Dorsolateral prefrontal cortex (tissue), 122 donors: ENCODE measurements at places on chromosomes 2 and 18.
A peak's percentile ranks its signal among the peaks of the same experiment; 100 is the strongest.

GRCh38 chr18:212780-213179, 54.4 kb downstream of the USP14 start:
- no peak for DNase-seq

DNA sequence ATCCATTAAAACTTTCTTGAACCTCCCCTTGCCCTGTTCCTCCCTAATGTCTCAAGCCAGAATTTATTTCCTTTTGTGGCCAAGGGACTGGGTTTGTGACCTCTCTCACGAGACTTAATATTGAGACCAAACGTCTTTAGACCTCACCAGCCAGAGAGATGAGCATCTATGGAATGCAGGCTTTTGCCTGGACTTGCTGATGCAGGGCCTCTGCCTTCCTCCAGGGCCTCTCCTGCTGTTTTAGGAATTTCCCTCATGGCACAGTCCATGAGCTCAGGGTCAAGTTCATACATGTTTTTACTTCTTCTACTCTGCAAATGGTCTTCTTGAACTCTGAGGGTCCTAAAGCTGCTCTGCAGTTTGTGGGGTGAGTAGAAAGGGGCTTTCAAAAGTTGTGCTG, 22.3 kb downstream of the IL1B start:
- DNase-seq, result no peak

- no peak for DNase-seq
Observed at GRCh38 chr18:50745945-50746344, 73.9 kb downstream of the MRO start.

DNA sequence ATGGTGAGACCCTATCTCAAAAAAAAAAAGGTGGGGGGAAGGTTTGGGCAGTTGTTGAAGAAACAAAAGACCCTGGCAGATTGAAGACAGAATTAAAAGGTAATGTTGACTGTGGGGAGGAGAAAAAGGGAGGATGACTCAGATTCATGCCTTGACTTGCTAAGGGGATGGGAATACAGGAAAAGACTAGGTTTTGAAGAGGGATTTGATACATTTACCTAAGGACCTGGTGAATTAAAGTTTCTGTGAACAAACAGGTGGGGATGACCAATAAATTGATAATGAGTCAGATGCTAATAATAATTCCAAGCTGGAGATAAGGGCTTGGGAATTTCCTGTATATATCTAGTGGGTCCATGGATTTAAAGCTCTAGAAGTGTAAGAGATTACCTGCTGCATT, 27.6 kb downstream of the TTR start:
- no peak for DNase-seq

GRCh38 chr2:188412190-188412589, 120.5 kb downstream of the GULP1 start:
- no peak for DNase-seq

DNA sequence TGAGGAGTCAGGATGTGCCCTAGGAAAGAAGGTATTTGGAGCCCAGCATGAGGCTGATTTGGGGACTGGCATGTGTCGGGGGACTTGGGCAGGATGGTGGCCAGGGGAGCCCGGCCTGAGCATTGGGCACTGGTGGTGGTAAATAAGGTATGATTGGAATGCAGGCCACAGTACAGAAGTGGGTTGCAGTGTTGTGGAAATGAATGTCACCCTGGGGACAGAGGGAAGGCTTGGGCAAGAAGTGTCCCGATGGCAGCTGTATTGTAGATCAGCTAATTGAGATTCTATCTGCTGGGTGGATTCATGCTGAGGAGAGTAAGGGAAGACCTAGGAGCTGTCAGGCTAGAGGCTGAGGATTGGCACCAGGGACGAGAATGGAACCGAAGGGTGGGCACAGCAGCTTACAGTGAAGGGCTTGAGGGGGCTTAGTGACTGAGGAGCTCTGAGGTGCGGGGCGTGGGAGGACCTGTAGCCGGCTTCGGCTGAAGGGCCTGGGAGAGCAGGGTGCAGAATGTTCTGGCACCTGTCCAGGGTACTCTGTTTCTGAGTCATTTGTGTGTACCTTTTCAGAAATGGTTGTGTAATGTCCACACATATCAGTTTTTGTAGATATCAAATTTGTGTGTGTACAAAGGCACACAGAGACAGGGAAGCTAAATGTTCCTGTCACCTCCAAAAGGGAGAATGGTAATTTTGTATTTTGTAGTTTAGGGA, 170.2 kb downstream of the PRKCE start:
- DNase-seq, result no peak

GRCh38 chr2:176647325-176648165, 378.3 kb downstream of the MTX2 start:
- DNase-seq, result no peak

DNA sequence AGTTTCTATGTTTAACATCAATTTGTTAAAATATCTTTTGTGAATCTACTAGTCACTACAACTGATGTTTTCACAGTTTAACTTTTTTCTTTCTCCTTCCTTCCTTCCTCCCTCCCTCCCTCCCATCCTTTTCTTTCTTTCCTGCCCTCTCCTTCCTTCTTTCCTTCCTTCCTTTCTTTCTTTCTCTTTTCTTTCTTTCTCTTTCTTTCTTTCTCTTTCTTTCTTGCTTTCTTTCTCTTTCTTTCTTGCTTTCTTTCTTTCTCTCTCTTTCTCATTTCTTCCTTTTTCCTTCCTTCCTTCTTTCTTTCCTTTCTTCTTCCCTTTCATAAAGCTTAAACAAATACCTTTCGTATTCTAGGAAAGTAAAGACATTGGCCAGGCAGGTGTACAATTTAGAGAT, 2083.0 kb upstream of the CELF4 start:
- DNase-seq, result no peak

- DNase-seq, result no peak
Observed at GRCh38 chr2:223003191-223003590, 48.8 kb upstream of the KCNE4 start.

- no peak for DNase-seq
Observed at GRCh38 chr2:66164470-66164869, 270.5 kb upstream of the MEIS1 start.

GRCh38 chr2:98729652-98730051, 1.3 kb downstream of the MGAT4A start:
- no peak for DNase-seq

DNA sequence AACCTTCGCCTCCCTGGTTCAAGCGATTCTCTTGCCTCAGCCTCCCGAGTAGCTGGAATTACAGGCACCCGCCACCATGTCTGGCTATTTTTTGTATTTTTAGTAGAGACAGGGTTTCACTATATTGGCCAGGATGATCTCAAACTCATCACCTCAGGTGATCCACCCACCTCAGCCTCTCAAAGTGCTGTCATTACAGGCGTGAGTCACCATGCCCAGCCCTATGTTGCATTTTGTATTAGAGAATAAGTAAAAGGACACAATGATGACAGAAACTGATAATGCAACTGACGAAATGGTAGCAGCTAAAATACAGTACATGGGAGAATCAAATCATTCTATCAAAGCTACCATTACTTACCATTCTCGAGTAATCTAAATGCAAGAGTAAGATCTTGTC, 276.7 kb downstream of the DSEL start:
- DNase-seq, result no peak

DNA sequence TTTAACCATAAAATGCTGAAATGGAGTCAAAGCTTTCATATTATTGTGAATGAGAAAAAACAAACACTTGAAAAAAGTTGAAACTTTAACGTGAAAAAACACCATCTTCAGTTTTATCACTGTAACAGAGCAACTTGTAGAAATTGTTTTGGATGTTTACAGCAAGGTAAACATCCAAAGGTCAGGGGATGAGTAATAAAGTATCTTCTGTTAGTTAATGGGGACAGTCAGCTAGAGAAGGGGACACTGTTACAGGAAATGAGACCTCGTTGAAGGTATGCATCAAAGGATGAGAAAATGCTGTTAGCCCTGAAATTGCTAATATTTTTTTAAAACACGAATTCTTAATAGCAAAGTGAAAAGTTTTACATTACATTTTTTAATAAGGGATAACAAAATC, 2.9 kb downstream of the RHBDD1 start:
- DNase-seq, result no peak

- no peak for DNase-seq
Observed at GRCh38 chr2:133146893-133147292, 421.4 kb downstream of the NCKAP5 start.

- no peak for DNase-seq
Observed at GRCh38 chr2:20079546-20080115, 28.2 kb upstream of the LAPTM4A start.

GRCh38 chr2:96116879-96117533, 635 bp upstream of the ADRA2B start:
- DNase-seq, result peak; percentile 40

- no peak for DNase-seq
Observed at GRCh38 chr2:149562324-149562723, 25.3 kb downstream of the MMADHC start.

- DNase-seq, result no peak
Observed at GRCh38 chr2:19435815-19436214, 77.4 kb upstream of the OSR1 start.

- no peak for DNase-seq
Observed at GRCh38 chr18:26504831-26505230, 43.5 kb downstream of the KCTD1 start.

- no peak for DNase-seq
Observed at GRCh38 chr2:9558948-9559381, 3.3 kb upstream of the ADAM17 start.

DNA sequence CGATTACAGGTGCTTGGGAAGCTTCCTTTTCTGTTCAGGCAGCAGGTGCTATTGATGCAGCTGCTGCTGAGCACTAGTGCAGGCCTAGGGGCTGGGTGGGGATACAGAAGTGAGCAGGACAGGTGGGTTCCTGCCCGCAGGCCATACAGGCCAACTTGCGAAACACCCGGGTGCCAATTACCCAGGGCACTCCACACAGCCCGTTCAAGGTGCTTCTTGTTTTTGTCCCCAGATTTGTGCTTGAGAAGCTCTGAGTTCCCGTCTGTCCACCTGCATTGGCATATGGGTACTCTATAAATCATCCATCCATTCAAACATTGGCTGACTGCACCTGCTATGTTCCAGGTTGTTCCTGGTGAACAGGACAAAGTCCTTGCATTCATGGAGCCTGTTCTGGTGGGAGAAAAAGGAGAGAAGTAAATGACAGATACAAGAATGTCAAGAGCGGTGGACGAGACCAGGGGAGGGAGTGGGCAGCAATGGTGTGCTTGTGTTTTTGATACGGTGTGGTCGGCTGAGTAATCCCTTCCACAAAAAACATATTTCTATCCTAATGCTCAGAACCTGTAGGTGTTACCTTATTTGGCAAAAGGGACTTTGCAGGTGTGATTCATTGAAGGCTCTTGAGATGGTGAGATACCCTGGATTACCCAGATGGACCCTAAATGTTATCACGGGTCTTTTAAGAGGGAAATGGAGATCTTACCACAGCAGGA, 31.4 kb downstream of the SH3BP4 start:
- DNase-seq, result no peak

DNA sequence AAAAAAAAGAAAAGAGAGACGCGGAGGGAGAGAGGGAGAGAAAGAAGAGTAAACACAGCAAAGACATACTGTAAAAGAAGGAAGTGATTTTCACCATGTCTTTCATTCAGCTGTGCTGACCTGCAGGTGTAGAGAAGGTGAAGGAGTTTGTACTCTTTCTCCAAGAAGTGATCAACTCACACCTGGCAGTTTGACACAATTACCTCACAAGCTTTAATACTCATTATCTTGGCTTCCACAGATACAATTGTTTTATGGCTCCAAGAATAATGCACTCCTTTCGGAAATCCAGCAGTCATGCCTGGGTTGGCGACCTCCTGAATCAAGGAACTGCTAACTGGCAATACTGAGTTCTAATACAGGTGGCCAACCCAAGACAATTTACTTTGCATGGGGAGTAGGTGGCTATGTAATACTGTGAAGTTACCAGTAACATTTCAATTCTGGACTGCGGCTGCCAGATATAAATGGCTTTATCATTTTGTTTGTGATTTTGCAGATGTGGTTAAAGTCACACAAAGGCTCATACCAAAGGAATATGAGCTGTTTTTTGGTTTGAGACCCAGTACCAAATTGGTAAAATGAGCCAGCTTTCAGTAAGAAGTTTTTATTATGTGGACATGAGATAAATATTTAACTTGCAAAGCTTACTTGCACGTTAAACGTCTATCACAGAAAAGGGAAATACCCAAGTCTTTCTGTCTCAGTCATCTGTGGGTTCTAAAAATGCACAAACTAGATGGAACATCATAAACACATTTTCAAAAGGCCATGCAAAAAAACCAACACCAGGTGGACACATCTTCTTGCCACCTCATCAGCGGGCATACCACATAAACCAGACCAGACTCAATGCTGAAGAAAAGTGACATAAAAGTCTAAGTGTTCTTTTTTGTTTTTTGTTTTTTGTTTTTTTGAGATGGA, 69.3 kb downstream of the NCKAP5 start:
- DNase-seq, result no peak

GRCh38 chr2:206095536-206096332, 9.8 kb upstream of the INO80D start:
- DNase-seq, result no peak

- DNase-seq, result no peak
Observed at GRCh38 chr2:15771124-15771523, 169.2 kb upstream of the MYCN start.

GRCh38 chr2:31525876-31526275, 54.9 kb downstream of the SRD5A2 start:
- no peak for DNase-seq

GRCh38 chr2:150644298-150645067, 157.0 kb upstream of the RND3 start:
- DNase-seq, result no peak

DNA sequence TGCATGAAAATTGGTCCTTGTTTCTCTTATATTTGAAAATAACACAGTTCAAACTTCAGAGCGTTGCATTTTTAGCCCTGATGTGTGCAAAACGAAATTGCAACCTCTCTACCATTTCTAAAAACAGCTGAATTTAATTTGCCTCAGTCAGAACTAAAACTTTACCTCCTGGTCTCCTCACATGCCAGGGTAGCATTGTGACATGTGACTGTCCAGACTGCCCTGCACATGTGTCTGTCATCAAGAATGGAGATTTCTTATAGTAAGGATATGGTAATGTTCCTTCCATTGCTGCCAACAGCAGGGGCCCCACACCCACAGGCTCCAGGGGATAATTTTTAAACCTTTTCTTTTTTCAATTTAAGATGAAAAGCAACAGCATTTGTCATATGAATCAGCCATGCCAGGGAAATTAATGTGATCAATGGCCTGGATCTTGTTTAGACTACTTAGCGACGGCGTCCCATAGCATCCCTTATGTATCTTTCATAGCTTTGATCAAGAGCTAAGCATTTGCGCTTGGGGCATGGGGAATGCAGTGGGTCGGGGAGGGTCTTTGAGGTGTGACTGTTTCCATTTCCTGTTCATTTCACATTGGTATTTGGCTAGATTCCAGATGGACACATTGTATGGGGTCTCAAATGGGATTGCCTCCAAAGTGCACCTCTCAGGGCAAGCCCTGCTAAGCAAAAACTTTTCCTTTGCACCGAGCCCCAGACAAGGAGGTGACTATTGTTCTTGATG, 92.4 kb upstream of the RASGRP3 start:
- DNase-seq, result no peak

GRCh38 chr2:30894498-30895119, 87.4 kb upstream of the CAPN13 start:
- no peak for DNase-seq

DNA sequence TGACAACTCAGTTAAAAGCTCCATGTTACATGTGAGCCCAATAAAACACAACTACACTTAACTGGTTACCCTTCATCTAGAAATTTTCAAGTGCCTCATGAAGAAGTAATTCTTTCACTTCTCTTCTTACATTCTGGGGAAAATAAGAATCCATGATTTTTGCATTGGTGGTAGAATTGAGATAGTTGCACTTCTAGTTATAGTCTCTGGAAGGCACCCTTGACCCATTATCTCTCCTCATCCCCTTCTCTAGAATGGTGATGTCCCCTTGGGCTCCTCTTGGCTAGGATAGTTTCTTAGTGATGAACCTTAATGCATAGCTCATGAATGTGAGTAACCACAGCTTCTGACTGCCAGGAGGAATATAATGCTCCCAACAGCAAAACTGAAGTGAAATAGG, 3.6 kb downstream of the LGALSL start:
- DNase-seq, result no peak
